ENCODE measurements at places on chromosomes 2 and 18.
A peak's percentile ranks its signal among the peaks of the same experiment; 100 is the strongest.

GRCh38 chr2:127859712-127860085 is 1.7 kb upstream of the POLR2D start:
- peak; percentile 51 for DNase-seq

DNA sequence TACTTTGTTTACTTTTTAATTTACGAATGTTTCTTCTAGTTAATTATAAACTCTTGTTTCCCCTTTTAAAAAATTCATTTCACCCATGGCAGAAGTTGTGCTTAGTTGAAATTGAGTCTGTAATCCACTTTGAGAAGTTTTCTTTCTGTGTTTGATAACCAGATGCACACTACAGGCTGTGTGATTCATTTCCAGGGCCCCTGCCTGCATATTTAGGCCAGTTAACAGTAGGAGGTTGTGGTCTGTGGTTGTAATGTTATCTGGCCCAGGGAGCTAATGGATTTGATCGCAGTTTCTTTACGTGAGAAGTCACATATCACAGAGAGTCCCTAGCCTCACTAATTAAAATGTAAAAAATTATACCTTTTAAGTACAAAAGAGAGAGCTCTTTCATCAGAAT is 3.3 kb downstream of the CDH7 start:
- no peak for DNase-seq

DNA sequence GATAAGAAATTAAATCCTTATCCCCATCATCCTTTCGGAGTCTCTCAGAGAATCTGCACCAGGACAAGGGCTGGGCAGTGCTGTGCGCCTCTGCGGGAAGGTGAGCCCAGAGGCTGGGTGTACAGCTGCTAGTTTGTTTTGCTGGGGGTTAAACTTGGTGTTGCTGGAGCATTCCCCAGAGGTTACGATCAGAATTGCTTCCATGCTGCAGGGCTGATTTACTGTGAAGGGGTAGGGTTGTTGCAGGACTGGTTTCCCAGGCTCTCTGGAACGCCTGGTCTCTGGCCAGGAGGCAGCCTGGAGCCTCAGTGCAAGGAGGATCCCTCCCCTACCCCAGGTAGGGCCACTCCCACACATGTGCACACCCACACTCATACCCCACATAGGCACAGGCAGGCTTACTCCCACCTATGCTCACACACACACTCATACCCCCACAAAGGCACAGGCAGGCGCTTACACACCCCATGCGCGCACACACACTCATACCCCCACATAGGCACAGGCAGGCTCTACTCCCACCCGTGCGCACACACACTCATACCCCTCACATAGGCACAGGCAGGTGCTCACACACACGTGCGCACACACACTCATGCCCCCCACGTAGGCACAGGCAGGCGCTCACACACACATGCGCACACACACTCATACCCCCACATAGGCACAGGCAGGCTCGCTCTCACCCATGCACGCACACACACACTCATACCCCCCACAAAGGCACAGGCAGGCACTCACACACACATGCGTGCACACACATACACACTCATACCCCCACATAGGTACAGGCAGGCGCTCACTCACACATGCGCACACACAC is 11.3 kb downstream of the CNNM4 start:
- DNase-seq: peak; percentile 56

DNA sequence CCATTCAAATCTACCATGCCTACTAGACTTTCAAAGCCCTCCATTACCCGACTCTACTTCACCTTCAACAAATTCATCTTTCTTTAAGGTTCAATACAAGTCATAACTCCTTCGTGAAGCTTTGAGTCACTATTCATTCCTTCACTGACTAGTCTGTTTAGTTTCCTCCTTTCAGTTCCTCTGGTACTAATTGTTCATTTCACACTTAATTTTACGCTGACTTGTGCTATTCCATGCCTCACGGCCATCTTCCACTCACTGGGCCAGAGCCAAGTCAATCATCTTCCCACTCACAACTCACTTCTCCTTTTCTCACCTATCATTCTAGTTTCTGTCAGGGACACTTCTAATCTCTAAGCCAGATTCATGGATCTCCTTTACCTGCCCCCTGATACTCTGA is 136.2 kb downstream of the MTX2 start:
- DNase-seq: no peak
